ENCODE measurements at places on chromosomes 2 and 18.

GRCh38 chr18:23487738-23488570 is 15.4 kb upstream of the RMC1 start:
- no peak for DNase-seq

DNA sequence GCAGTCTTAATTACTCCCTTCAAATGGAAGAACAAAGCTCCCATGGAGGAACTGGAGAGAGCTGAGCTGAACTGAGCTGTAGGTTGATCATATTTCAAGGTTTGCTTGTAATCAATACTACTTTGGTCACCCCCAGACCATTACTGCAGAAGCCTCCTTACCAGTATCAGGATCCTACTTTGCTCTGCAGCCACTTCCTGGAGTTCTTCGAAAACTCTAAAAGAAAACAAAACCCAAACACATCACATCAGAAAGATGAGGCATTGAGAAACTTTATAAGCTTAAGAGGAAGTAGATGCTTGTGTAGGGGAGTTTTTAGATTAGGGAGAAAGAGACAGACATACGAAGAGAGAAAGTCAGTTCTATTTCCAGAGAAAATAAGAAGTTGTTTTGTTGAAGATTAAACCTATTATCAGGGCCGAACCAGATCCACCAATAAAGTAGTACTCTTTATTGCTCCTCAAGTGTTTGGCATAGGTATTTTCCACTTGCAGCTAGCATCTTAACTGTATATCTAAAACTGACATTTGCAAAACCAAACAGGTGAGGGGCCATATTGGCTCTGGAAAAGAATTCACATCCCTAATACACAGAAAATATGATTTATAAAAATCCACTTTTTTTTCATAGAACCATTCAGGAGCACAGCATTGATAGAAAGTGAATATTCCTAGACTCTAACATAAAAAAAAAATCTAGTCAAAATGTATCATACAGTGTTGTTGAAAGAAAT is 166.9 kb upstream of the KLF7 start:
- no peak for DNase-seq

- no peak for DNase-seq
These were observed 813.7 kb downstream of the ERBB4 start for GRCh38 chr2:211724933-211725332.

DNA sequence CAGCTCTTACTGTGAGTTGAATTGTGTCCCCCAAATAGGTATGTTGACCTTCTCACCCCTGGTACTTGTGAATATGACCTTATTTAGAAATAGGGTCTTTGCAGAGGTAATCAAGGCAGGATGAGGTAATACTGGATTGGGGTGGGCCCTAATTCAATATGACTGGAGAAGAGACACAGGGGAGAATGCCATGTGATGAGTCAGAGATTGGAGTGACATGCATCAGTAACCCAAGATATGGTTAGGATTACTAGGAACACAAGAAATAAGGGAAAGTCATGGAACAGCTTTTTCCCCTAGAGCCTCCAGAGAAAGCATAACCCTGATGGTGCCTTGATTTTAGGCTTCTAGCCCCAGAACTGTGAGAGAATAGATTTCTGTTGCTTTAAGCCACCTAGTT is 37.0 kb upstream of the ATP5MC3 start:
- DNase-seq, result no peak

DNA sequence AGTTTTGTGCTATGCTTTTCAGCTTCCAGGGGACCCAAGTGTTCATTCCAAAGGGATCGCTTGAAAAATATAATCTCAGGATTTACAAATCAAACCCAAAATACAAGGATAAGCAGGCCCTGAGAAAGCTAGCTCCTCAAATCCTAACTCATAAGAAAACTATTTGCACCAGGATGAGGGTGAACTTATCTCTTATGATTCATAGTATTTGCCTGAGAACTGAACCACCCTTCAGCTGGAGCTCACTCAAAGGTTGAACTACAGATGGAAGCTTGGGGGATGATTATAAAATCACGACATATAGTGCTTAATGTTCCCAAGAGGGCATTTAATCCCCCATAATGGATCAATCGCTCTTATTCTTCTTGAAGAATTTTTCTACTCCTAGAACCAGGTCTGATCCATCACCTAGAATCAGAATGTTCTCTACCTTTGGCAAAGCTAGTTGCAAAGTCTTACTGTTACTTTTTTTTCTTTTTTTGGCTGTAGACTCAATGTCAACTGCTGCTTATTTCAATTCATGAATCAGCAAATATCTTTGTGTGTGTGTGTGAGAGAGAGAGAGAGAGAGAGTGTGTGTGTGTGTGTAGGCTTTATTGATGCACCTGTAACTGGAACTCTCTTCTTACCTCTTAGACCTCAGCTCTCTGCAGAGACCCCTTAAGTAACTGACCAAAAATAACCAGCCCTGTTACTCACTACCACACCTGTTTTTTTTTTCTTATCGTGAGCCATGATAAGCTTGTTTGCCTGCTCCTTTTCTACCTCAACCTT is 44.8 kb downstream of the ARL4C start:
- no peak for DNase-seq

DNA sequence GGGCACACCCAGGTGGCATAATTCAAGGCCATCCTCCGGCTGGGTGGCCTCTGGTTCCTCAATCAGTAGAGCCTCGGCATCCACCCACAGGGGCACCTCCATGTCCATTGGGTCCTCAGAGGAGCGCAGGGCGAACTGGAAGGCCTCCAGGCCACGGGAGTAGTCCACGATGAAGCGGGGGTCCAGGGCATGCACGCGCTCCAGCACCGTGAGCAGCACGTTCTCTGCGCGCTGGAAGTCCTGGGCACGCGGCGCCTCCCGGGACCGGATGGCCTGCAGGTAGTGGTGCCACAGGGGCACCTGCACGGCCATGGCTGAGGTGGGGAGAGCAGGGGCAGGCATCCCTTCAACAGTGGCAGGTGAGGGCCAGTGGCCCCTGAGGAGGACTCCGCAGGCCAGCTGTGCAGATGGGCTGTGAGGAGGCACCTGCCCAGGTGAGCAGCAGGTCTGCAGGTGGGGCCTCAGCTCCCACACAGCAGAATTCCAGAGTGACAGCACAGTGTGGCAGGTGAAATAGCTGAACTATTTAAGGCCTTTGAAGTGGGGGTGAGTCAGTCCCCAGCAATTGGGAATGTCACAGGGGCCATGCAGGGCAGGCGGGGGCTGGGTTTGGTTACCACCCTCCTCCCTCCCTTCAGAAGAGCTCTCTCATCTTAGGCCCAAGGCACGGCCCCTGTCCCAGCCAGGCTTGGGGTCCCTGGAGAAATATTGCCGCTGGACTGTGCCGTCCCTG is at the start of gene MAB21L4:
MAB21L4 (minus strand) TSS at position 501 of the 733 bp plus-strand sequence; CDS start at position 342, 159 bp downstream.
- no peak for DNase-seq

DNA sequence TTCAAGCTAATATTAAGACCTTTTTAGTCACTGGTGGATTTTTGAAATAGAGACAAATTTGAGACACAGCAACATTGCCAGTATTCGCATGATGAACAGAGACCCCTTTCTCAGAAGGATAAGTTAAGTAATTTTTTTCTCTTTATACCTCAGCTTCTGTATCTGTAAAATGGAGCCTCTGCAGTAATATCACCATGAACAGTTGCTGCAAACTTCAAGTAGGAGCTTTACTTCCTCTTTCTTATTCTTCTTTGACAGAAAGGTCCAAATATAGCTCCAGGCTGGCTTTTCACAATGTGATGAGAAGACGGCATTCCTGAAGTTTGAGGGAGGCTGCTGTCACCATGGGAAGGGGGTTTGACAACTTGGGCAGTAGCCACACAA is 158.7 kb downstream of the TDRD15 start:
- DNase-seq, result no peak

DNA sequence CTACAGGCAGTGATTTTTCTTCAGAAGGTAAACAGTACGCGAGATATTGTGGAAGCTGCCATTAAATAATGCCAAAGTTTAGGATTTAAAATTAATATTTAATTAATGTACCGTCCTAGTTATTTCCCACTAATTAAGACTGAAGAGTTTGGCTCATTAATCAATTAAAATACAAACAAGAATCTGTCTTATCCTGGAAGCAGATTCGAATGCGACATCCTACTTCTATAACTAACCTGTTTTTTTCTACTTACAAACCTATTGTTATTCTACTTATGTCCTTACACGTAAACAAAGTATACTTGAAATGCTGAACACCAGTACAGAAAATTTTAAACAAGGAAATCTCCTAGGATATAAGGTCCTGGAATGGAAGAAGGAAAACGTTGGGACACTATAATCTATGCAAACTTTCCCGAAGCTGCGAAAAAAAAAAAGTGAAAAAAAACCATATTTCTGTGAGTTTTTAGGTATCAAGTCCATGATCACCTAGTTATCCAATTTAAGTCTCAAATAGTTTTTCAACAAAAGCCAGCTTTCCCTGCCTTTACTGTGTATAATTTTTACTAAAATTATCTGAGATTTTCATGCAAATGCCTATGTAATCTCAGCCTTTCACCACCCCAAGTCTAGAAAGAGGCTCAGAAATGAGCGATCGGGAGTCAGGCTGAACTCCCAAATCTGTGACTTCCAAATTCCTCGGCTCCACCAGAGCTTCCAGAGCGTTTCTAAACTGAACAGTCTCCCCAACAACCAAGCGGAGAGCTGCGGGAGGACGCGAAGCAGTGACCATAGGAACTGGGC is 1.2 kb upstream of the C2orf15 start:
- no peak for DNase-seq

DNA sequence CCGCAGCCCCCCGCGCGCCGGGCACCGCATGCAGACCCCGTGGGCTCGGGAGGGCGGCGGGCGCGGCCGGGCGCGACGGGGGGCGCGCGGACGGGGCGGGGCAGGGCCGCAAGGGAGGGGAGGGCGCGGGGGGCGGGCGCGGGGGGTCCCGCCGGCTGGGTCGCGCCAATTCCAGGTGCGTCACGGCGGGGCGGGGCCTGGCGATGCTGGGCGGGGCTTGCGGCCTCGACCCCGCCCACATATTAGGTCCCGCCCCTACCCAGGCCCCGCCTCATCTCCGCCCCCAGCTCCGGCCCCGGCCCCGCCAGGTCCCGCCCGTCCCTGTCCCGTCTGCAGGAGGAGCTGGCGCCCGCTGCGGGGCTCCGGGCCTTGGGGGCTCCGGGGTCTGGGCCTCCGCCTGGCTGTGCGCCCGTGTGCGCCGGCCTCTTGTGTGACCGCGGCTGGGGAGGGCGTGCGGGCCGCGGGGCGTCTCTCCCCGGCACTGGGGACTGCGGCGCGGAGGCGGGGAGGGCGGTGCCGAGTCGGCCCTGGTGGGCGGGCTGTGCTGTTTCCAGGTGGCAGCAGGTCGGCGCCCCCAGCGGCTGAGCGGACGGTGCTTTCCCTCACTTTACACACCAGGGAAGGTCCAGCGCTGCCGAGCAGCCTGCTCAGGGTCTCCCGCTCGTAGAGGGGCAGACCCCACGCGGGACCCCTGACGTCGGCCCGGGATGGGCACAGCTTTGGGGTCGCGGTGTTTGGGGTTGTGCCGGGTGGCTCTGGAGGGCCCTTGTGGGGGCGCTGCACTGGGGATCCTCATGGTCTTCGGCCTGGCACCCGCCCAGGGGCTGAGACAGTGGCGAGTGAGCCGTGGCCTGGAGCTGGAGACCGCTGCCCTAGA is 554 bp downstream of the ING5 start:
- peak; percentile 94 for DNase-seq

DNA sequence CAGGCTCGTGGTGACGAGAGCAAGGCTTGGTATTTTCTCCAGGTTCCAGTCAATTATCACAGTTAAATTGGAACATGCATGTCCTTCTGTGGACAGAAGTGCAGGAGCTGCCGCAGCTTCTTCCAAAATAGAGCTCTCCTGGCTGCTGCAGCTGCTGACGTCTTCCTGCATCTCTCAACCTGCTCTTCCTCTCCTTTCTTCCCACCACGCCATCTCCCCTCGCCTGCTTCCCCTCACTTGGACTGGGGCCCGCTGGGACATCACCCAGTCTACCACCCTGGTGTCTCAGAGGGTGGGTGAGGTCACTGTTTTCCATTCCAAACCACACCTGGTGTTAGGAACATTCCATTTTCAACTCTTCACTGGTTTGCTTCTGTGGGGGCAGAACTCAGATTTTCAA is 41.4 kb downstream of the SPP2 start:
- DNase-seq, result no peak

- no peak for DNase-seq
These were observed 67.5 kb downstream of the SPATS2L start for GRCh38 chr2:200373973-200374416.

GRCh38 chr18:73850782-73851181 is 296.9 kb downstream of the FBXO15 start:
- no peak for DNase-seq

DNA sequence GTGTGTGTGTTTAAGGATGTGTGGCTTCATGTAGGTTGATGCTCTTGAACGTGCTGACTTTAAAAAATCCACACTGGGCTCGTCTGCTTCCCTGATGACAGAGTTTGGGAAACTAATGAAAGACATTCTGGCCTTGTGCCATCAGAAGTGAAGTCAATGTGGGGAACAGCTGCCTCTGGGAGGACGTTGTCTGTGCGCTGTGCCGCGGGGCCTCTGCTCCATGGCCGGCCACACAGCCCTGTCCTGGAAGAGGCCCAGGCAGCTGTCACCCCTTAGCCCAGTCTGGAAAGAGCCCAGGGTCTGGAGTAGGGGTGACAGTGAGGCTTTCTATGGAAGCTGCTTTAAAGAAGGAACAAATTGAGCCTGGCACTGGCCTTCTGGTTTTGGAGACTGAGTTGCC is 155.8 kb downstream of the SH3RF3 start:
- DNase-seq, result peak; percentile 81

DNA sequence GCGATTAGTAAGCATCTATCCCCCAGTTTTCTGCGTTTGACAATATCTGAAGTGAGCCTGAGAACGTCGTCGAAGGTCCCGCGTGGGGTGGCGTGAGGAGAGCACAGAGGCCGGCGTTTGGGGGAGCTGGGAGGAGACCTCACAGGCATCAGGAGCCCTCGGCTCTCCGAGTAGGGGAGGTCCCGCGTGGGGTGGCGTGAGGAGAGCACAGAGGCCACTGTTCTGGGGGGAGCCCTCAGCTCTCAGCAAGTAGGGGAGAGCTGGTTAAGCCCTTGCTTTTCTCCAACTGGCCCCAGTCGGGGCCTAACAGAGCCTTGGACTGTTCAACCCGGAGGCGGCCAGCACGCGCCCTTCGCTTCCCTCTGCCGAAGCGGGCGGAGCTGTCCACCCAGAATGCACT is 134.3 kb downstream of the NFATC1 start:
- DNase-seq, result no peak

GRCh38 chr2:51153236-51153635 is 121.3 kb upstream of the NRXN1 start:
- DNase-seq, result no peak

GRCh38 chr2:12434630-12435098 is 282.1 kb upstream of the TRIB2 start:
- no peak for DNase-seq

GRCh38 chr2:181810823-181811695 is 80.5 kb upstream of the ITPRID2 start:
- no peak for DNase-seq

GRCh38 chr2:67824186-67824585 is 238.6 kb downstream of the C1D start:
- no peak for DNase-seq

GRCh38 chr2:191363267-191363666 is 118.1 kb downstream of the MYO1B start:
- DNase-seq, result no peak

DNA sequence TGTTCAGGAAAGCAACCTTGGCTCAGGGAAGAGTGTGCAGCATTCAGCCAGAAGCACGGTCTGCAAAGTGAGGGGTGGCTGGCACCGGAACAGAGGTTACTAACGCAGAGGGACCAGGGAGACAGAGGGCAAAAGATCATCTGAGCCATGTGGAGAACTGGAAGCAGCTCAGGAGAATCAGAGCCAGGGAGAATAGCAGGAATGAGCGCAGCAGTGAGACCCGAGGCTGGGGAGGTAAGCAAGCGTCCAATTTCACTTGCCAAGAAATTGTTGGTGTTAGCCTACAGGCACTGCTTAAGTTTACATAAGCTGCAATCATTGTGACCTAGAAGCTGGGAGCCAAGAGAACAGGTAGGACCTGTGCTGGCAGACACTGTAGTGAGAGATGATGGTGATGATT is 372.6 kb upstream of the POU3F3 start:
- DNase-seq, result no peak

Data from Right ventricle myocardium inferior (tissue), 1 donor.